Stimulated activated CD4-positive, alpha-beta T cell treated with anti-CD3 and anti-CD28 coated beads, Interleukin-1b, Interleukin-23, amount 100 ng/mL, for 1 hour (primary cell): ENCODE measurements at places on chromosomes 2 and 18.

DNA sequence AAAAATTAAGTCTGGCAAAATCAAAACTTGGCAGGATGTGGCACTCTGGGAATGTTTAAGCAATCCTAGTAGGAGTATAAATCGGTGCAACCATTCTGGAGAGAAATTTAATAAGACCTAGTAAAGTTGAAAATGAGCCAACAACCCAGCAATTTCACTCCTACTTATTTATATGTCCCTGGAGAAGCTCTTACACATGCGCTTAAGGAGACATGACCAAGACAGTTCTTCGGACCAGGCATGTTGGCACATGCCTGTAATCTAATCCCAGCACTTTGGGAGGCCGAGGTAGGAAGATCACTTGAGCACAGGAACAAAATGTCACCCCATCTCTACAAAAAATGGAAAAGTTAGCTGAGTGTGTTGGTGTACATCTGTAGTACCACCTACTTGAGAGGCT lies 374.6 kb upstream of the LYPD1 start:
- no peak for DNase-seq

DNA sequence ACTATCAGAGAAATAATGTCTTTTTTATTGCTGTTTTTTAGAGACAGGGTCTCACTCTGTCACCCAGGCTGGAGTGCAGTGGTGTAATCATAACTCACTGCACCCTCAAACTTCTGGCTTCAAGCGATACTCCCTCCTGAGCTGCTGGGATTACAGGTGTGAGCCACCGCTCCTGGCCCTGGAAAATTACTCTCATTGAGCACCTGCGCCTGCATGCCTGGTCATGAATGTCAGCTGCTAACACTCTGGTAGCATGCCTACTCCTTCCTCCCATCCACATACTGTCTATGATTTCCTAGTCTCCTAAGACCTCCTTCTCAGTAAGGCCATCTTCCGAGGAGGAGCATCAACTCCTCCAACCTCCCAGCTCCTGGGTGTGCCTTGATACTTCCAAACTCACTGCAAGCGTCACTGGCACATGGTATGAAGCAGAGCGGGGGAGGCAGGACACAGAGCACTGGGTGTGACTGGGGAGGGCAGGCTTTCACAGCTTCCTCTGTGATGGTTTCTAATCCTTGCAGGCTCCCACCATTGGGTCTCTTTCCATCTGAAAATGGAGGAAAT lies 1.6 kb upstream of the MAP2 start:
- DNase-seq, result no peak

GRCh38 chr2:128473175-128474035 lies 154.7 kb upstream of the HS6ST1 start:
- DNase-seq, result no peak

DNA sequence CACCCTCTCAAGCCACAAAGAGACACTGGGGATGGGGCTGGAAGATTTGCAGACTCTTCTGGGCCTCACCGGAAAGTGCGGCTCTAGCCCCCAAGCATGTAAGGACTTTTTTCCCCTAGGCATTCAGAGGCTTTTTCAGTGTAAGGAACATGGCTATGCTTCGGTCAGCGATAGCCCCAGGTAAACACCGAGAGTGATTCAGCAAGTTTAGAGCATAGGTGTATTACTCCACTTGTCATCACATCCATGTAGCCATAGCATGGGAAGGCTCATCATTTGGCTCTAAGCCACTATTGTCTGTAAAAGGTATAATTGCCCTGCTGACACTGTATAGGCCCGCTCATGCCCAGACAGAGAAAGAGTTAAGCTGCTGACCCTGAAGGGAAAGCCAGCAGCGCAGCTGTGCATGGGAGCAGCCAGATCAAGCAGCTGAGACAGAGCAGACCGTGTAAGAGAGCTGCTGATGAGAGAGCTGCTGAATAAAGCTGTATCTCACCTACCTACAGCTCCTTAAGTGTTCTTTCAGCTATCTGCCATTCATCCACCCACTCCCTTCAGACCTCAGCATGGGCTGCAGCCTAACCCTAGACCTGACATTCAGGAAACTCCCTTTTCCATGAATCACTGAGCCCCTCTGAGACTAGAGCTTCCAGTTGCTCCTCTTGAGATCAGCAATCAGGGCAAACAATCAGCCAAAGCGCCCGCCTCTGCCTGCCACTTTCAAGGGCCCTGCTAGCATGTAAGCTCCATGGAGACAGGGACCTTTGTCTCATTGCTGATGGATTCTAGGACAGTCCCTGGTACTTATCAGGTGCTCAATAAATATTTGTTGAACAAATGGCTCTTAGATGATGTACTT lies 25.5 kb downstream of the LGALSL start:
- DNase-seq, result no peak

GRCh38 chr2:54559593-54560145 lies 103.5 kb downstream of the SPTBN1 start:
- DNase-seq, result no peak

DNA sequence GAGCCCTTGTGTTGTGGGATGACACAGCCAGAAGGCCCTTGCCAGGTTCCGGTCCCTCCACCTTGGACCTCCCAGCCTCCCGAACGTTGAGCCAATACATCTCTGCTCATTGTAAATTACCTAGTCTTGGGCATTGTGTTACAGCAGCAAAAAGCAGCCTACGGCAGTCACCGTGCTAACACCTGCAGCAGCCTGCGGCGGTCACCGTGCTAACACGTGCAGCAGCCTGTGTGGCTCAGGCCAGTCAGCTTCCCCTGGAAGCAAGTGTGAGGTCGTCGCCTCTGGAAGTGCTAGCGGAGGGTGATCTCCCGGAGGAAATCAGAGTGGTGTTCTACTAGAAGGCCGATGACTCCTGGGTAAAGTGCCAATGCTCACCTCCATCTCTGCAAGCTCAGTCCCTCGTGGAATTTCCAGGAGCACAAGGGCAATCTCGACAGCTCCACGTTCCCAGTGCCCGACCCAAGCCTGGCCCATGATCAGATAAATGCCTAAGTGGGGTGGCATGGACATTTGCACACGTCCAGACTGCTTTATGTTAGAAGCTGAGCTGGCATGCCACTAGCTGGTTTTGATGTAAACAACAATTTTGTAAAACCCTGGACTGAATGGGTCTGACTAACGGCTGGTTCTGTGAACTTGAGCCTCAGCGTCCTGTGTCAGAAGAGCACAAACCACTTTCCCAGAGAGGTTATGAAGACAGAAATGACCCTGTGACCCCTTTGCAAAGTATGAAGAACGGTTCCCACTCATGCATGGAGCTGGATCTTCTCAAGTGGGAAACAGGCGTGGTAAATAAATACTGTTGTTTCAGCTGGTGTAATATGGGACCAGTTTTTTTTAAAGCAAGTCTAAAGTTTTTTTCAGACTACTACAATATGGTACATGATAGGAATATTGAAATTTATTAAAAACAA lies 11.4 kb upstream of the CNDP1 start:
- no peak for DNase-seq
